ENCODE measurements at places on chromosomes 13 and 19.
A peak's percentile ranks its signal among the peaks of the same experiment; 100 is the strongest.

- DNase-seq = no peak
These were observed 28.1 kb downstream of the HSPH1 start for GRCh38 chr13:31133621-31134020.

DNA sequence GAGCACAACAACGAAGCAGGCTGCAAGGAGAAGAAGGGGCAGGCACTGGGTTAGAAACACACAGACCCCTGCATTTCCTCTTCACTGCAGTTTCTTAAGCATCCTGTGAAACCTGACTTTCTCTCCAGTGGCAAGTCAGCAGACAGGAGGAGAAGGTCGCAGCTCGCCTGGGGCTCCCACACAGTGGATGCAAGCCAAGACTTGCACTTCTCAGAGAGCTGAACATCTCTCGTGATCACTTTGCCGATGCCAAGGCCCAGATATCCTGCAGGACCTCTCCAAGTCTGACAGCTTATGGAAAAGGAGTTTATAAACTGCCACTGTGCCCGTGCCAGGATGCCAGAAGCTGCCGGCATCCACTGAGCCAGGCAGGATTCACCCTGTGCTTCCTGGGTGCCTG, 18.4 kb downstream of the TMEM272 start:
- no peak for DNase-seq

- peak; percentile 28 for DNase-seq
These were observed 5.4 kb downstream of the PNPLA6 start for GRCh38 chr19:7540761-7541474.

DNA sequence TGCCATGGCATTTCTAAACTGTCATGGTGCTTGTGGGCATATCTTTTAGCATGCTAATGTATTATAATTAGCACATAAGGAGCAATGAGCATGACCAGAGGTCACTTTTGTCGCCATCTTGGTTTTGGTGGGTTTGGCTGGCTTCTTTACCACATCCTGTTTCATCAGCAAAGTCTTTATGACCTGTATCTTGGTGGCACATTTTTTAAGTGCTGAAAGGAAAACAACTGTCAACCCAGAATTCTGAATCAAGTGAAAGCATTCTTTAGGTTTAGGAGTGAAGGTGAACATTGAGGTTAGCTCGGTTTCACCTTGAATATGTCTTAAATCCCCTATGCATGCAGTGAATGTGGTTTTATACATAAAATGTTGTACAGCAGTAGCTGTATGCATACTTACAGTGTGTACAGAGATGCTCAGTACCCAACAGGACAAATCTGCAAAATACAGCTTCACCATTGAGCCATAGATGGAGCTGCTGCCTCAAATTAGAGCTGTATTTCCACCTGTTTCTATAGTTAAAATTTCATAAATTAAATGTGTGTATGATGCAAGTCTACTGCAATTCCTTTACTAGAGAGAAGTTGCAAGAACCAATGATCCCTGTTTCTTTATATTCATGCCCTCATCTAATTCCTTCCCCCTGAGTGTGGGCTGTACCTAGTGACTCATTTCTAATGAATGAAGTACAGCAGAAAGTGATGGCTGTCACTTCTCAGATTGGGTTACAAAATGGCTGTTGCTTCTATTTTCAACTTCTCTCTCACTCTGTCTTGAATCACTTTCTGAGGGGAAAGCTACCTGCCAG, 25.2 kb upstream of the IGSF23 start:
- peak; percentile 96 for DNase-seq

- peak; percentile 74 for DNase-seq
These were observed 10.2 kb upstream of the JSRP1 start for GRCh38 chr19:2266183-2266993.

- no peak for DNase-seq
These were observed 7.1 kb upstream of the PEAK3 start for GRCh38 chr19:2288818-2289713.

DNA sequence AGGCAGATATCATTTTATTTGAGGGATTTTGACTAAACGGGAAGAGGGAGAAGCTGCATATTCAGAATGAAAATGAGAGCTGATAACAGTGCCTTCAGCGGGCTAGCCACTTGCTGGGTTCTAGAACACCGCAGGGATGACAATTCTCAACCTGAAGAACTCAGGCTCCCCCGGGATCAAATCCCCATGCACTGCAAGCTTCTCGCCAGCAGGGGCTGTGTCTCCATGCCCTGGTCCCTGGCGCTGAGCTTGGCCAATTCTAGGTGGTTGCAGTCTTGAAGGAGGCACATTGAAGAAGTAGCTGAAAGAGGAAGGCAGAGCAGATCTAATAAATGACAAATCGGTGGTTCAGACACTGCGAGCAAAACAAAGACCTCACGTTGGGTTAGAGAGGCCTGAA, 128.7 kb downstream of the UQCRFS1 start:
- DNase-seq = no peak

DNA sequence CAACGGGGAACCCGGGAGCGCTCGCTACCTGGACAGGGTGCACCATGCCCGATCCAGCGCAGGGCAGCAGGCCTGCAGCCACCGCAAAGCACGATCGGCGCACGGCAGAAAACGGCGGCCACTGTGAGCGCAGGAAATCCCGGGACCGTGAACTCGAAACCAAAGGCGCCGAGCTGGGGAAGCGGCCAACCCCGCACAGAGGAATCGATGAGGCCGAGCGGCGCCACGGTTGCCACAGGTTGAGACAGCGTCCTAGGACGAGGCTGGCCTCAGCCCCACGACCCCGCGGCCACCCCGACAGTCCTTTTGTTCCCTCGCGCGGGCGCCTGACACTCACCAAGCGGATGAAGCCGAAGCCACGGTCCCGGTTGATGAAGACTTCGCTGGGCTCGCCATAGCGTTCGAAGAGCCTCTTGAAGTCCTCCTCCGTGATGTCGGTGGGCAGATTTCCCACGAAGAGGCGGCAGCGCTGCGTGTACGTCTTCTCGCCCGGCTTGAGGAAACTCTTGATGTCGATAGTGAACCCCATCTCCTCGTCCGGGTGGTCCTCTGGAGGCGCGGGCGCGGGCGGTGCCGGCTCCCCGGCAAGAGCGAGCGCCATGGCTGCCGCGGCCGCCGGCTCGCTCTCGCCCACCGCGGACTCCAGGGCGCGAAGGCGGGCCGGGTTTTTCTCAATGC, 557 bp downstream of the PSPC1 start:
- DNase-seq = peak; percentile 46

GRCh38 chr13:30577401-30577852, 40.3 kb upstream of the USPL1 start:
- DNase-seq = peak; percentile 88

GRCh38 chr19:19480688-19481087, 34.7 kb downstream of the TSSK6 start:
- no peak for DNase-seq

GRCh38 chr19:9296336-9296735, 13.3 kb downstream of the ZNF699 start:
- peak; percentile 32 for DNase-seq

- DNase-seq = no peak
These were observed 119.1 kb upstream of the SOX1 start for GRCh38 chr13:111947876-111948275.

DNA sequence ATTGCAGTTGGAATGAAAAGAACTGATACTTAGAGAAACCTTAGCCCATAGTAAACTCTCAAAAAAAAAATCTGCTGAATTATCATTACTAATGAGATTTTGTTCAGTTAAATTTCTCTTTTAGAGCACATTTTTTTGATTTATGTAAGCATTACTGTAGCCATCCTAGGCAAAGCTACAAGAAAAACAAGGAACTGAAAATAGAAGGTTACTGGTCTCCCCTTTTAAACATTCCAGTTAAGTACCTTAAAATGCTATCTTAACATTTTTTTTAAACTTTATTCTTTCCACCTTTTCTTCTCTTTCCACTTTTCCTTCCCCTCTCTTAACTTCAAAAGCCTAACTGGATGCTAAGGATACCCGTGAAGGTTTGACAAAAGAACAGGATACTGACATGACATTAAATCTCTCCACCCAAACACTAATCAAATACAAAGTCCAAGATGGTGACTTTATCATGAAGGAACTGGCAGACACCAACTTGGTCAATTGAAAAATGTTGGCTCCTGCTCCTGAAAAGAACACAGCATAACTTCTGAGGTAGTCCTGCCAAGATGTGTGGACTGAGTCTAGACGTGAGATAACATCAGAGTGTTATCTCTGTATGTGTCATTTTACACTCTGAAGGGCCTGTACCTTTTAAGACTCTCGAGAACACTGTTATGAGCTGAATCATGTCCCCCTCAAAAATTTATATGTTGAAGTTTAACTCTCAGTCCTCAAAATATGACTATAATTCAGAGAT, 29.5 kb upstream of the SACS start:
- DNase-seq = peak; percentile 45

DNA sequence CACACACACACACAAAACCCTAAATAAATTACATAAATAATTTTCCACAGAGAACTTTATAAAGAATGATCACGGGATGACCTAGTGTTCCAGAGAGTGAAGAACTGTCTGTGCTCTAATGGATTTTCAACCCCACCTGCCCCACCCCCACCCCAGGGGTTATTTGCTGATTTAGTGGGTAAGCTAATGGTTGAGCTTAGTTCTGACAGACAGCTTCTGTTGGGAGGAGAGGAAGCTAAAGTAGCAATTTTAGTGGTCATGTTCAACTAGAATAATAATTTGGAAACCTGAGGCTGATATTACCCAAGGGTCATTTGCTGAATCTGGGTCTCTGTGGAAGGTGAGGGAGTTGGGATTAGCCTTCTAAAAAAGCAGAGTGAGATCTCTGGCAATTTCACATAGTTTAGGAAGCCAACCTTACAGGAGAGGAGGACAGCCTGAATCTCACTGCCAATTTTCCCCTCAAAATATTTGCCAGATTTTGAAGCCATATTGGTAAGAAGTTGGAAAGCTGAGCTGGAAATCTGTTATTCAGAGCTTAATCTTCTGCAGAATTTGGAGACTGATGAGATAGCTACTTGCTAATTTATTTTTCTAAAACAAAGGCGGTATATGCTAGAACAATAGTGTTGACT, 68.7 kb downstream of the POSTN start:
- DNase-seq = no peak

GRCh38 chr13:110268061-110268460, 38.9 kb downstream of the COL4A1 start:
- DNase-seq = no peak

DNA sequence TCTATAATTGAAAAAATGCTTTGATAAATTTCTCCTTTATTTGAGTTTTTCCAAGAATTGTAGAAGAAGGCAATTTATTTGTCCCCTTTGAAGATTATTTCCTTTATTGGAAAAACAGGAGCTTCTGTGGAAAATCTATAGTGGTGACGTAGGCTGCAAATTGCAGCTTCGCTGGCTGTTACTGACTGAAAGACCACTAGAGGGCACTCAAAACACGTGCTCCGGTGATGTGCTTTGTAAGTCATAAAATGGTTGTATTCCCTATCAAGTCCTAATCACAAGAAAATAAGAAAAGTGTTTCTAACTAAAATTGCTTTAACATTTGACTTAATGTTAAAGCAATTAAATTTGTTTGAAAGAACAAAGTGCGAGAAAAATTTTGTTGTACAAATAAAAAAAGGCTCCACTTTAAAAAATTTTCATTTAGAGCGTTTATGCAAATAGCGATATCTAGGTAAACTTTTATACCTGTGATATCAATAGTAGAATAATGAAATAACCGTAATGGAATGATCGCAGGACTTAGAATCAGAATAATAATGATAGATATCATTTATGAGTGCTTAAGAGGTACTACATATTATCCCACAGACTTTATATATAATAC, 638.2 kb upstream of the SPRY2 start:
- DNase-seq = peak; percentile 61

- no peak for DNase-seq
These were observed 174.4 kb downstream of the SLC7A1 start for GRCh38 chr13:29421118-29421517.

DNA sequence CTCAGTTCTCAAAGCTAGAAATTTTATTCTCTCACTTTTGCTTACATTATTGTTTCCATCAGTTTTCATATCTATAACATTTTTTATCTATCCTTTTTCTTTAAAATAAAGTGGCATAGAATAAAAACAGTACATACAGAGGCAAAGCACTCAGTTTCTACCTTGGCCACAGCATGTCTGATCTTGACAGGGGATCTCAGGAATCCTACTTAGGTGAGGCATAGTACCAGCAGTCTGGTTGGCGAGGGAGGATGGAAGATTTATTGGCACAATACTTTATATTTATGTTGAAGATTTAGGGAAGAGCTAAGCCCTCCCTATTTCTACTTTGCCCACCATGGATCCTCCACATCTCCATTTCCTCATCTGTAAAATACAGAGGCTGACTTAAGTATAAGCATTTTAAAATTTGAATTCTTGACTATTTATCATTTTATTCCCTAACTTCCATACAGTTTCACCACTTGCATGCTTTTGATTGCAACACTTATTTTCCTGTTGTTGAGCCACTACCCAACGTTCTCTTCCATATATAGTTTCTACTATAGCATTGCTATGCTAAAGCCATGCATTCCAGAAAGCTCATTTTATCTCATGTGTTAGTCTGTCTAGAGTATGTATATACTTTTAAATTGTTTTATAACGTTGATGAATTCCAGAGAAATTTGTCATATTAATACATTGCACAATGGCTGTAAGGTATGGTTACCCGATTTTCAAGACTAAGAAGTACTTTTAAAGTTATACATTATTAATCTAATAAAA, 506.7 kb downstream of the KCTD12 start:
- no peak for DNase-seq

DNA sequence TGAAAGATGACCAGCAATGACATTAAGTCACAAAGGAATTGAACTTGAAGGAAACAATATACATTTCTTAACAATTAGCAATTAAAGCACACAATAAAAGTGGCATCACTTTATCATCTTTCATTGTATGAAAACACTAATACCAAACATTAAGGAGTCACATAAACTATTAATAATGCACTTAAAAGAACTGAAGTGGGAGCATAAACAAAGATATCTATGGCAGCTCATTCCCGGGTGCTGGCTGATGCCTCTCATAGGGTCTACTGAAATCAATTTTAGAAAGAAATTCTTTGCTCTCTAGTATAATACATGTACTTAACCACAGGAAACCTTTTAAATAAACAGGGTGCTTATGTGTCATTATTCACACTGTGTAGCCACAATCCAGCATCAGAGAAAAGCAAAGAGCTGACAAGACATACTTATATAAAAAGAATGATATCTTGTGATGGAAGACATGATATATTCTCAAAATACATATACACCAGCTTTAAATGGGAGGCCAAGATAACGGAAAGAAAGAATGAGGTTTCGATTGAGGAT, 1207.8 kb downstream of the EFNB2 start:
- peak; percentile 52 for DNase-seq

DNA sequence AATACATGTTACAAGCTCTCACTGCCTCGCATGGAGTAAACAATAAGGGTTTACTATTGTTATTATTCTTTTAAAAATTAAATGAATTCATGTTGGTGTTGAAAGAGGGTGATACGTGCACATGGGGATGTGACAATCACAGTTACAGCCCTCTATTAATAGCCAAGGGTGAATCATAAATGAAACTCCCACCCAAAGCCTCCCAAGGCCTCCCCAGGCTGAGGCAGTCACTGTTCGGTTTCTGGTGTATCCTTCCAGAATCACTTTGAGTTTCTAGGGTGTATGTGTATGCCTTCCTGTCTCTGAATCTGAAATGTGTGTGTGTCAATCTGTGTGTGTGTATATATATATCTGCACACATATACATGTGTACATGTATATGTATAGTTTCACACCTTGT, 73.4 kb downstream of the AKAP11 start:
- no peak for DNase-seq
